ENCODE measurements at places on chromosomes 5 and 9.
A peak's percentile ranks its signal among the peaks of the same experiment; 100 is the strongest.

DNA sequence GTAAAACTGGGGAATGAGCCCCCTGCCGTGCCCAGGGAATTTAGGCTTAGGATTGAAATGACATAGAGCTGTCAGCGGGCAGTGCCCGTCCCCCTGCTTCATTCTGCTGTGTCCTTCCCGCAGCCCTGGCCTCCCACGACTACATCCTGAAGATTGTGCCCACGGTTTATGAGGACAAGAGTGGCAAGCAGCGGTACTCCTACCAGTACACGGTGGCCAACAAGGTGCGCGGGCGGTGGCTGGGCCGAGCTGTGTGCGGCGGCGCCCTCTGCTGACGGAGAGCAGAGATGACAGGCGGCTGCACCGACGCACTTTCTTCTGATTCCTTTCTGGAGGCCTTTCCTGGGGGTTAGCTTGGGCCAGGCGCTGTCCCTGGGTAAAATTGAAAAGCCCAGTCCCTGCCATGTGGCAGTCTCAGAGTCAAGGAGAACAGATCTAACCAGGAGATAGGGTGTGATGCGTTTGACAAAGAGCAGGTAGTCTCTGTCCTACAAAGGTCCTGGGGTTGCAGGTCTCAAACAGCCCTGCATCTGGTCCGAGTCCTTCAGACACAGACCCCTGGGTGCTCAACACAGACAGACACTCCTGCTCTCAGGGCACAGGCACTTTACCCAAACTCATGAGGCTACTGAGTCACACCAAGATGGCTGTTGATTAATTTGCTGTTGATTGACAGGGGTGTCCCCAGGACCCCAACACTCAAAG is 26.8 kb upstream of the RPL26L1 start:
- peak; percentile 69 for DNase-seq

DNA sequence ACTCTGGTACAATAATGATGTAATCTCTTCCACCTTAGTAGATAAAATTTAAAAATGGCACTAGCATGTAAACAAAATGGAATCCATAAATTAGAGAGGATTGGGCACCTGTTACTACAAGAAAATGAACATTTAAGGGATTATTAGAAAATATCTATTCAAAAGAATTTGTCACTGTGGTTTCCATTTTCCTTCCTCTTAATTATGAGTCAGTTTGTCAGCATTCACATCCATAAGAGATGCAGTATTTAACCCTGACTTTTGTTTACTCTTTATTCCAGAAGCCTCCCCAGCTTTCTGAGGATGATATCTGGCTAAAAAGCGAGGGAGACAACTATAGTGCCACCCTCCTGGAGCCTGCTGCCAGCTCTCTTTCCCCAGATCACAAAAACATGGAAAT is 72.1 kb downstream of the C9orf152 start:
- no peak for DNase-seq

GRCh38 chr9:14096258-14096922 is 217.6 kb downstream of the NFIB start:
- DNase-seq = peak; percentile 62

GRCh38 chr5:60916646-60917045 is 28.2 kb downstream of the ERCC8 start:
- DNase-seq = peak; percentile 31

Measured in fibroblast of mammary gland (primary cell).